ENCODE measurements at places on chromosomes 1 and 21.

- no peak for DNase-seq
Observed at GRCh38 chr1:223217781-223218180, 74.7 kb upstream of the TLR5 start.

- no peak for DNase-seq
Observed at GRCh38 chr1:77413541-77414335, 131.9 kb downstream of the AK5 start.

DNA sequence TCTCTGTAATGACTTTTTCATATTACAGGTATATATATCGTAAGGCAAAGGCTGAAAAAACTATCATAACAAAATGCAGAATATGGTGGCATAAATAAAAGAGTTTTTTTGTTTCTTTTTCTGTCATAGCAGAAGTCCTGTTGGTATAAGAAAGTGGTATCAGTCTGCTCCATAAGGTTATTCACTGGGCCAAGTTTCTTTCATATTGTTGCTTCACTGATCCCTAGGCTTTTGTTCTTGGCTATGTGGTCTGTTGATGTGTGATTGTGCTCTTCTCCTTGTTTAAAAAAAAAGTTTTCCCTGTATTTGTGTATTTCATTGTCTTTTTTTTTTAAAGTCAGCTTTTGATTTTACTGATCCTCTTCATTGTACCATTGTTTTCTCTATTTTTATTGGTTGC lies 26.0 kb downstream of the PTBP2 start:
- DNase-seq, result no peak

DNA sequence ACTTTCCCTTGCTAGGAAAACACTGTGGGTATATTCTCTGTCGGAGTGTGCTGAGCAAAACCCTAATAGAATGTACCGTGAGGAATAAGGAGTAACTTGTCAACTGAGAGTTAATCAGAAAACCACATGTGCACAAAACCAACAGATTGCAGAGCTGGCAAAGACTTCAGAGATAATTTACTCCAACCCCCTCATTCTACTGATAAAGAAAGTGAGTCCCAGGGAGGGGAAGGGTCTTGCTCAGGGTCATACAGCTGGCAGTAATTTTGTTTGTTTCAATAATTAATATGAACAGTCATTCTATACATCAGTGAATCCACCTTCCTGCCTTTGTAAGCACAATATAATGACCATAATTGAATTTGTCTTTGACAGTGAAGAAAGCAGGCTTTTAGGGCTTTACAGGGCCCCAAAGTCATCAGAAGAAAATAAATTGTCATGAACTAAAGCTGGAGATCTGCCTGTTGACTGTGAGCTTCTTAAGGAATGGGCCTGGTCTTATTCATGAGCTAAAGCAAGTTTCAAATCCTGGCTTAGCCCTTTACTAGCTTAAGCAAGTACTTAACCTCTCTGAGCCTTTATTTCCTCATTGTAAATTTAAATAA lies 67.2 kb upstream of the HOOK1 start:
- DNase-seq, result no peak

DNA sequence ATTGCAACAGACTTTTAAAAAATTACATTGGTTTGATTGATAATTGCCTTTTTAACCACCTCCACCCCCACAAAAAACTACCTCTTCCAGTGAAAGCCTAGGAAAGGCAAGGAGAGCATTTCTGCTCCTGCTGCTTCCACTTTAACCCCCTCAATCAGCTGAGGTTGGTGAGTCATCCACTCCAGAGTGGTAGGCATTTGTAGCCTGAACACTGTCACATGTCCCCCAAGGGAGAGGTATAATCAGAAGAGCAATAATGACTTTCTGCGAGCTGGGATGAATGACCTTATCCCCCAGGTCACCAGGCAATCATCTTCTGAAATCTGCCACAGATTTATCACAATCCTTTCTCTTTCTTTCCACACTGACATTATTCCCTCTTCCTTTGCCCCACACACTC lies 126.6 kb upstream of the CAMK1G start:
- no peak for DNase-seq

GRCh38 chr1:113678159-113678469 lies 81.2 kb downstream of the PHTF1 start:
- no peak for DNase-seq

GRCh38 chr1:117698398-117699160 lies 92.7 kb downstream of the TENT5C start:
- DNase-seq, result no peak

- no peak for DNase-seq
Observed at GRCh38 chr1:204446413-204447111, 34.9 kb upstream of the PPP1R15B start.

DNA sequence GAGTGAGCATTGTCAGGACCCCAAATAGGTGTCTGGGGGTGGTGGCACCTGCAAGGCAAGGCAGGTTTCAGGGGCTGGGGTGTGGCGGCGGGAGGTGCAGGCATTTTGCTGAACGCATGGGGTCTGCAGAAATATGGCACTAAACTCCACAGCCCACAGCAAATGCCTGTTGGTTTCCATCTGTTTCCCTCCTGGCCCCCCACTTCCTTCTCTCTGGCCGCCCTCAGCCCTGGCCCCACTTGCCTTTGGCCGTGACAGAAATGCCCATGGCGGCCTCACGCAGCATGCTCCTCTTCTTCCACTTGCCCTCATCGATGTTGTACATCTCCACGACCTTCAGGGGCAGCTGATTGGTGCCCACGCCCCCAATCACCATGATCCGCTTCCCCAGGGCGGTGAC lies 13.7 kb downstream of the KLHDC8A start:
- no peak for DNase-seq

DNA sequence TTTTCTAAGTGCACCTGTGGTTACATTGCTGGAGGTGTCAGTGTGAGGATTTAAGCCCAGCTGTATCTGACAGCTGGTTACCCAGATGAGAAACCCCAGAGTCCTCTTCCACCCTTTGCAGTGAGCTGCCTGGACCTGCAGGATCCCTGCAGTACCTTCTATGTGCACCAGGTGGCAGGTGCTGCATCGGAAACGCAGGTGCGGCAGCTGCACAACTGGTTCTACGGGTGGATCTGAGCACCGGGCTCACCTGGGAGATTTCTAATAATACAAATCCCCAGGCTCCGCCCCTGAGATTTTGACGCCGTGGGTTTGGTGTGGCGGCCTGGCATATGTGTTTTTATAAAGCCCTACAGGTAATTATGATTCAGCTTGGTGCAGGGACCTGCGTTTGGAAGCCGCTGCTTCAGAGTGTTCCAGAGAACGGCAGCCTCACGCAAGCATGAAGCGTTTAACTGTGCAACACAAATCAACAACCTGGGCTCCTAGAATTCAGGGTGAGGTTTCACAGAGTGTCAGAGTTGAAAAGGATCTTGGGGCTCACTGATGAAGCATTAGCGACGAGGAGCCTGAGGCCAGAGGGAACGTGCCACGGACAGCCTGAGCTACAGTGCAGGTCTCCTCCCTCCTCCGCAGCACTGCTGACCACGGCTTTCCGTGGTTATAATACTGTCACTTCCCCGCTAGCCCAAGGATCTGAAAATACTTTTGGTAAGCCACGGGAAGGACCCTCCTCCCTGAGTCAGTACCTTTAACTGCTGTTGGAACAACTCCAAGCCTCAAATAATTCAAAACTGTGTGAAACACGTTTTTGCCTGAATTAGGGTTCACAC lies 96.7 kb upstream of the TRABD2B start:
- DNase-seq, result no peak

GRCh38 chr1:194795917-194796593 lies 1609.6 kb upstream of the B3GALT2 start:
- no peak for DNase-seq

DNA sequence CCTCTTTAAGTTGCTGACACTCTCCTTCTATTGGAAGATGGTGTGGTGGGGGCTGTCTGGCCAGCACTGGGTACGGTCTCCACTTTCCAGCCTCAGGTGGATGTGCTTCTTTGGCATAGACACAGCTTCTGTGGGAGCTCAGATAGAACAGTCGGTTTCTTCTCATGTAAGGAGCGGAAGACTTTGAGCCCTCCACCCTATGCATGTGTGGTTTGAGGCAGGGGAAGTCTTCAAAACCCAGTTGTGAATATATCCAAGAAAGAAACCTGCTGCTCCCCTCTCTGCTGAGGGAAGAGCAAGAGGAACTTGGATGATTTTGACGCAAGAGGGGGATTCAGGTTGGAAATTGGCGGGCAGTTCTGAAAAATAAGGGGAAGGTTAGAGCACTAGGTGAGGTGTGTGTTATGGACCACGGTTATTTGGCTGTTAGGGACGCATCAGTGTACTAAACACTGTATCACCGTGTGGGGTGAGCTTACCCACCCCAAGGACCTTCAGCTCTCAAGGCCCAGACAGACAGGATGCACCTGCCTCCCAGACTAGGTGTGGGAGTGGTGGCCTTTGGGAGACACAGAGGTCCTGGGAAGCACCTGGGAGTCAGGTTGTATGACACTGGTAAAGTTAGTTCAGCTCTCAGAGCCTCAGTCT lies 36.2 kb downstream of the IL6R start:
- DNase-seq, result no peak

DNA sequence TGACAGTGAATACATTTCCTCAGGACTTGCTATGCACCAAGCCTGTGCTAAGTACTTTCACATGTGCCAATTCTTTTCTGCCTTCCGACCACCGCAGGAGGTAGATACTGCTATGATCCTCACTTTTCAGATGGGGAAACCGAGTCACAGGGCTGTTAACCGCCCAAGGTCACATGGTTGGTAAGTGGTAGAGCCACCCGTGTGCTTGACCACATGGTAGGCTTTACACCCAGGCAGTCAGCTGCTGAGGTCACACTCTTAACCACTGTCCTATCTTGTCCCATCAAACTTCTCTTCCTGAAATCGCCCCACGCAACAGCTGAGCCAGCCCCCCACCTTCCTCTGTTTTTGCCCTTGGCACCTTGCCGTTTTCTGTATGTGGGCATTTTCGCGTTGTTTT lies 31.0 kb upstream of the SDHB start:
- no peak for DNase-seq

DNA sequence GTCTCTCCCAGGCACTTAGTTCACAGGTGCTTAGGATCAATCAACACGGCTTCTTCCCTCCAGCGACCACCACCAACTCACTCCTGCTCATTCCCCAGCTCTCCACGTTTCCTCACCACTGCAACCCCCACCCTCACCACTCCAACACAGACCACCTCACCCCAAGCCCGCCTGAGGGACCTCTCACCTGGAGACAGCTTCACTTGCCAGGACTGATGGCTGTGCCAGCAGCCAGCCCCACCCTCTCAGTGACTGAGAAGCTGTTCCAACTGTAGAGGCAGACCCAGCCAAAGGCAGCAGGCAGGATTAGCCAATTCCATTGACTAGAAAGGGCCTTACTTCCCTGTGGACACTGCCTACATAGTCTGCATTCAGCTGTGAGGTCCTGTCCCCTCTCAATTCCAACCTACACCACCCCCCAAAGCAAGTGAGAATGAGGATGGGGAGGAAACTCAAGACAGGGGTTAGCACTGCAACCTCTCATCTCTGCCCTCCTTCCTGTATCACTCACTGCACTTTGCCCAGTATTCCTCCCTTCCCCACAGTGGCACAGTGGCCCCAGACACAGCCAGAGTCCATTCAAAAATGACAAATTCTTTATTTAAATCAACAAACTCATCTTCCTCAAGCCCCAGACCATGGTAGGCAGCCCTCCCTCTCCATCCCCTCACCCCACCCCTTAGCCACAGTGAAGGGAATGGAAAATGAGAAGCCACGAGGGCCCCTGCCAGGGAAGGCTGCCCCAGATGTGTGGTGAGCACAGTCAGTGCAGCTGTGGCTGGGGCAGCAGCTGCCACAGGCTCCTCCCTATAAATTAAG lies 7.6 kb downstream of the TAGLN2 start:
- DNase-seq, result no peak

- DNase-seq, result no peak
Observed at GRCh38 chr1:186473047-186473446, 12.1 kb upstream of the PDC start.

DNA sequence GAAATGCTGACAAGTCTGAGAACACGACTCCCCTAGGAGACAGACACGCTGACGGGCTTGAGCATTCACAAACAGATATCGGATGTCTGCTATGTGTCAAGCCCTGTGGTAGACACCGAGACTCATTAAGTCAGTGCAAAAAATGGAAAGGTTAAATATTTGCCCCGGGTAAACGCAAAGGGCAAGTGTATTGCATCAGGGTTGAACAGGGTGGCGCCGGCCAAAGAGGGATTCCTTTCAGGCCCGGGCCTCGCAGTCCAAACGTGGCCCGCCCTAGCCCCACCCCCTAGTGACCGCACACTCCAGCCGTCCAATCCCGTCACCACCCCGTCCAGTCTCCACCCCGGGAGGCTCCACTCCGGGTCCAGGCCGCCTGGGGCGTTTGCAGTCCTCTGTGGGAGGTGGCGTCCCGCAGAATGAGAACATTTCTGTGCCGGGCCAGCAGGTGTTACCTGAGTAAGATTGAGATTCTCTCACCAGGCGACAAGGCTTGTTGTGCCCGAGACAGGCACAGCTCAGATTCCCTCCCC lies 16.3 kb upstream of the TMEM9 start:
- peak; percentile 68 for DNase-seq

DNA sequence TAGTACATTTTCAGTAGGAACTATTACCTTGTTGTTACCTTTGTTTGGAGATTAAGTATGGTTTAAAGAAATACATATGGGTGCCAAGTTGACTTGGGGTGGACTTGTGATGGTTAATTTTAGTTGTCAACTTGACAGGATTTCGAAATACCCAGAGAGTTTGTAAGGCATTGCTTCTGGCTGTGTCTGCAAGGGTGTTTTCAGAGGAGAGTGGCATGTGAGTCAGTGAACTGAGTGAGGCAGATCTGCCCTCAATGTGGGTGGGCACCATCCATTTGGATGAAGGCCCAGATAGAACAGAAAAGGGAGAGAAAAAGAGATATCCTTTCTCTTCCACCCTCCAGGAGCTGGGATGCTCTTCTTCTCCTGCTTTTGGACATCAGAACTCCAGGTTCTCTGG lies 315.5 kb downstream of the GPATCH2 start:
- DNase-seq, result no peak

DNA sequence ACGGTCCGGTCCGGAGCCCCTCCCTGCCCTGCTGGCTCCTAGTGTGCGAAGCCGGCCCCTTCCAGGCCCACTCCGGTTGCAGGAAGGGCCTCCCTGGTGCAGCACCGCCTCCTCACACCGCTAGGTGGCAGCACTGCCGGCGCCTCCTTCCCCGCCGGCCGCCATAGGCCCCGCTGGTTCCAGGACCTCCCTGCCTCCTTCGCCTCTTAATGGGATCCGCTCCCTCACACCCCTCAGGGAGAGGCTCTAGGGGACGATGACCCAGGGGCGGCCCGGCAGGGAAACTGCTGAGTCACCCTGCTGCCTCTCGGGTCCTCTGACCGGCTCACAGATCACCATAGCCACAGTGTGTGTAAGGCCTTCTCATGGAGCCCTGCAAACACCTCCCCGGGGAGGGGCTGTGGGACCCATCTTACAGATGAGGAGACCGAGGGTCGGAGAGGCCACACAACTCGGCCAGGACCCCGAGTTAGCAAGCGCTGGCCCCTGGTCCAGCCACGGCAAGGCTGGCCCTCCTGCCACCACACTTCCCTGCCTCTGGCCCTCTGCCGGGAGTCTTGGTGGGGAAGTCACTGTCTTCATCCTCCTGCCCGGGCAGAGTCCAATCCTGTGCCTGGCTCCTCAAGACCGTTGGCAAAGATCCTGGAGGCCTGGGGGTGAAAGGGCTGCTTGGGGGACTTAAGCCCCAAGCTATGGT lies 1.6 kb upstream of the AJAP1 start:
- DNase-seq, result no peak

Measured in HS-27A (cell line).